ENCODE measurements at places on chromosomes 12 and 14. TPM values are rescaled to one million over a fixed set of nuclear protein-coding genes. Genes with fewer than 3 reads are reported as not detected.

WDR20 gene
- 61.0 TPM for total RNA-seq

SIX1 gene
- total RNA-seq: not detected

PSME2 gene
- total RNA-seq: 113 TPM

OVCH1 gene
- total RNA-seq: not detected

TAS2R50 gene
- total RNA-seq: 1.2 TPM

NINJ2 gene
- 2.3 TPM for total RNA-seq

GRCh38 chr12:111428728-111429175, 23.0 kb downstream of the SH2B3 start:
- H3K27me3 ChIP-seq: no peaks in the 10 kb centered on the region
- peaks cover 3% of the 10 kb centered on the region for H3K4me1 ChIP-seq
- H3K4me3 ChIP-seq: no peak overlapping the region

DNA sequence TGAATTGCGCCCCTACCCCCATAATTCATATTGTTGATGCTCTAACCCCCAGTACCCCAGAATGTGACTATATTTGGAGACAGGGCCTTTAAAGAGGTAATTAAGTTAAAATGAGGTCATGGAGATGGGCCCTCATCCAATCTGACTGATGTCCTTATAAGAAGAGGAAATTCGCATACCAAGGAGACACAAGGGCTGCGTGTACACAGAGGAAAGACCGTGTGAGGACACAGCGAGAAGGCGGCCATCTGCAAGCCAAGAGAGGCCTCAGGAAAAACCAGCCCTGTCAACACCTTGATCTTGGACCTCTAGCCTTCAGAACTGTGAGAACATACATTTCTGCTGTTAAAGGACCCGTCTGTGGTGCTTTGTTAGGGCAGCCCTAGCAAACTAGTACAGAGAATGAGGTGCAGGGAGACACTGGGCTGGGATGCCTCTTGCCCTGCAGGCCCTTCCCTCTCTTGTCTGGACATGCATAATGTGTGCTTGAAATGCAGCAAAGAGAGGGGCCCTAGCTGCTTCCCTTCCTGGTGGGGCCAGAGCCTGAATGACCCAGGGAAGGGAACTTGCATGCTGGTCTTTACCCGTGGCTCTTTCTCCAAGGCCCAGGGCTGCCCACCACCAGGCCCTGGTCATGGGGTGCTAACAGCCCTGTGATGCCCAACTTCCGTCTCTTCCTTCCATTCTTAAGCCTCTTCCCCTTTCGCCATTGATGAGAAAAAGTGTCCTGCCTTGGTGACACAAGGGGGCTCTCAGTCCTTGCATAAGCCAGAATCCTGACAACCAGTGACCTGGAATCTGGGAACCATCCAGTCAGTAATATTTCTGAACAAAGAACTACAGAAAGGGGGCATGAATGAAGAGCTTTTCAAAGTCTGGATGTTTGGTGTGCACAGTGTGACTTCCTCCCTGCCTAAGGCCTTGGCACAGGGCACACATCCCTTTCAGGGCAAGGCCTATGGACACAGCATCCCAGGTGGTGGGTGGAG, 50.0 kb upstream of the GPATCH2L start:
- H3K27me3 ChIP-seq: no peaks in the 10 kb centered on the region
- no peaks in the 10 kb centered on the region for H3K36me3 ChIP-seq
- H3K27ac ChIP-seq: no peak overlapping the region
- no peak for DNase-seq

GRCh38 chr14:89750281-89750755, 204.2 kb downstream of the EFCAB11 start:
- no peaks in the 10 kb centered on the region for H3K36me3 ChIP-seq
- H3K4me3 ChIP-seq: no peak overlapping the region
- no peaks in the 10 kb centered on the region for H3K4me1 ChIP-seq
- H3K27ac ChIP-seq: no peak overlapping the region

DNA sequence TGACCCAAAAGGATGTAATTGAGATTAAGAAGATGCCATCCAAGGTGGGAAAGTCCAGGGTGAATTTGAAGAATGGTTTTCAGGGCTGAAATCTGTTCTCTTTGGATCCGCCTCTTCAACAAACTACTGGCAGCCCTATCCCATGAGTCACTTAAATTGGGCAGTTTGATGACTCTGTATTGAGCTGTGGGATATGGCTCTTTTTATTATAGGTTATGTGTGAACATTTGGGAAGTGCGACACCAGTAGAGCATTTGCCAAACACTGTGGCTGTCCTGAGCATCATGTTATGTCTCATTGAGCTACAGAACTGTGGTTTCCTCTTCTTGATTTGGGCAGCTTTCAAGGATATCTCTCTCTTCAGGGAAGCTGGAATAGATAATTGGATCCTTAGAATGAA, 22.3 kb downstream of the IFT43 start:
- peaks cover 6% of the 10 kb centered on the region for H3K4me1 ChIP-seq
- H3K27ac ChIP-seq: no peak overlapping the region
- H3K36me3 ChIP-seq: no peaks in the 10 kb centered on the region

DNA sequence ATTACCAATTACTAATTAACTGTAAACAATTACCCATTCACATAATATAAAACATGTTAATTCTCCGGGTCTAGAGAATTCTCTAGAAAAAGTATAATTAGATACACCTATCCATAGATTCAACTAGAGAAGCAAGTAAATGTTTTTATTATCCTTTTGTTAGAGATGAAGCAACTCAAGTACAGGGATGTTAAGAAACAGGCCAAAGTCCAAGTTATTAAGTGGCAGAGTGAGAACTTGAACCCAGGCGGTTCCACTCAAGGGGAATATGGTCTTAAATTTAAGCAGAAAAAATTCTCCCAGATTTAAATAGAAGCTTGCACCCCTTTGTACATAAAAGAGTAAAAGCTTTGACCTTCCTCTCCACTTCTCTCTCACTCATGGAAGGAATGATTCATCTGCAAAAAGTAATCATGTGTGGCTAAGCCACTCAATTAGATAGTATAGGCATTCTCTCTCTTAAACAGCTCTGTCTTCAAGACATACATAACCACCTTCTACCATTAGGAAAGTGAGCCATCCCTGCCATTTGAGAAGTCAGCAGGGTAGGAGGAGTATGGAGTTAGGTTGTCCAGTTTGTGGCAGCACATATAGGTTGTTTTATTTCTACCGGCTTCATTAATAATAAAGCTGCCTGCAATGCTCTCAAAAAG, 34.1 kb downstream of the ERGIC2 start:
- DNase-seq: no peak
- no peaks in the 10 kb centered on the region for H3K36me3 ChIP-seq
- no peak overlapping the region for H3K4me3 ChIP-seq
- no peak overlapping the region for H3K27ac ChIP-seq
- no peaks in the 10 kb centered on the region for H3K4me1 ChIP-seq
- no peaks in the 10 kb centered on the region for H3K27me3 ChIP-seq

- no peaks in the 10 kb centered on the region for H3K27me3 ChIP-seq
- no peak overlapping the region for H3K4me3 ChIP-seq
- H3K27ac ChIP-seq: no peak overlapping the region
Measured at GRCh38 chr14:104956290-104956890, 21.8 kb downstream of the AHNAK2 start.

DNA sequence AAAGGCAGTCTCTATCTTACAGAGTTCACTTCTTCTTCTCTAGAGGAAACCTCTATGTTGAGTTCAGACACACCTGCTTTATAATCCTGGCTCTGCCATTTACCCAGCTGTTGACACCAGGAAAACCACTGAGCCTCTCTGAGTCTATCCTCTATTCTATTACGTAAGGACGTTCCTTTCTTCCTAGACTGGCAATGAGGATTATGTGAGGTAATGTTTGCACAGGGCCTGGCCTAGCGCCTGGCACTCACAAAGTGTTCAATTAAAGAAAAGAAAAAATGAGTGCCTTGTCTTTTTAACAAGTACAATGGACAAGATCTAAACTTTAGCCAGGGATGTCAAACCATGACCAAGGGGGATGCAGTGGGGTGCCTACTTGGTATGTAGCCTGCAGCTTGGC, 641.9 kb upstream of the TBX3 start:
- H3K4me3 ChIP-seq: no peak overlapping the region
- H3K4me1 ChIP-seq: no peaks in the 10 kb centered on the region
- no peaks in the 10 kb centered on the region for H3K36me3 ChIP-seq
- H3K27me3 ChIP-seq: no peaks in the 10 kb centered on the region
- DNase-seq: no peak

- DNase-seq: no peak
- no peaks in the 10 kb centered on the region for H3K27me3 ChIP-seq
- H3K36me3 ChIP-seq: no peaks in the 10 kb centered on the region
- H3K4me3 ChIP-seq: no peak overlapping the region
- H3K4me1 ChIP-seq: peaks cover 12% of the 10 kb centered on the region
Measured at GRCh38 chr12:130876758-130877157, 4.9 kb downstream of the RAN start.

DNA sequence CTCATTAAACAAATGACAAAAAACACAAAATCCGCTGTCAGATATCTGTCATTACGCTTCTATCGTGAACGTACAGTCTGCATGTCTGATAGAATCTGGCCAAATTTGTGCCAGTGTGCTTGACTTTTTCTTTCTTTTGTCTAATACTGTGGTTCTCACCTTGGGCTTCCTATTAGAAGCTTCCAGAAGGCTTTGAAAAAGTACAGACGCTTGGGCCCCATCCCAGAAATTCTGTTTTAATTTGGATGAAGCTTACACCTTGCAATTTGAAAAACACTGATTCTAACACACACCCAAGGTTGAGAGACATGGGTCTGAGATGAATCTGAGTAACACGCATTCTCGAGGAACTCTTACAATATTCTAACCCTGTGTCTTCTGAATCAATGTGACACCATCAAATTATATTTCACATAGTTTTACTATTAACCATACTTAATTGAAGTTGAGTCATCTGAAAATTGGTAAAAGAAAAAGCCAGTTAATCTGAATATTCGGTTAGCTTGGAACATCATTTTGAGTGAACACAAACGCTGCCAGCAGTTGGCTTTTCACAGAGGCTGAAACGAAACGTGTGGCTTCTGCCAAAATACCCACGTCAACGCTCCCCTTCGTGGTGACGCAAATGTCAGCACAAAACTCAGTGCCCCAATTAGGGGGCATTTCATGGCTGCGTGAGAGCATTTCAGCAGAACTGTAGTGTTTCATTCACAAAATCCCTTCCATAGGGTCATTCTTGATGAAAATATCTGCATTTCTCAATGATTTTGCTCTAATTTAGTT, 420.5 kb downstream of the TMEM132D start:
- H3K27ac ChIP-seq: no peak overlapping the region
- no peak for DNase-seq
- no peaks in the 10 kb centered on the region for H3K36me3 ChIP-seq

GRCh38 chr12:123063535-123063934, 83.1 kb downstream of the ARL6IP4 start:
- peak overlapping the region; percentile 62 for H3K27ac ChIP-seq
- no peak overlapping the region for H3K4me3 ChIP-seq
- DNase-seq: no peak

DNA sequence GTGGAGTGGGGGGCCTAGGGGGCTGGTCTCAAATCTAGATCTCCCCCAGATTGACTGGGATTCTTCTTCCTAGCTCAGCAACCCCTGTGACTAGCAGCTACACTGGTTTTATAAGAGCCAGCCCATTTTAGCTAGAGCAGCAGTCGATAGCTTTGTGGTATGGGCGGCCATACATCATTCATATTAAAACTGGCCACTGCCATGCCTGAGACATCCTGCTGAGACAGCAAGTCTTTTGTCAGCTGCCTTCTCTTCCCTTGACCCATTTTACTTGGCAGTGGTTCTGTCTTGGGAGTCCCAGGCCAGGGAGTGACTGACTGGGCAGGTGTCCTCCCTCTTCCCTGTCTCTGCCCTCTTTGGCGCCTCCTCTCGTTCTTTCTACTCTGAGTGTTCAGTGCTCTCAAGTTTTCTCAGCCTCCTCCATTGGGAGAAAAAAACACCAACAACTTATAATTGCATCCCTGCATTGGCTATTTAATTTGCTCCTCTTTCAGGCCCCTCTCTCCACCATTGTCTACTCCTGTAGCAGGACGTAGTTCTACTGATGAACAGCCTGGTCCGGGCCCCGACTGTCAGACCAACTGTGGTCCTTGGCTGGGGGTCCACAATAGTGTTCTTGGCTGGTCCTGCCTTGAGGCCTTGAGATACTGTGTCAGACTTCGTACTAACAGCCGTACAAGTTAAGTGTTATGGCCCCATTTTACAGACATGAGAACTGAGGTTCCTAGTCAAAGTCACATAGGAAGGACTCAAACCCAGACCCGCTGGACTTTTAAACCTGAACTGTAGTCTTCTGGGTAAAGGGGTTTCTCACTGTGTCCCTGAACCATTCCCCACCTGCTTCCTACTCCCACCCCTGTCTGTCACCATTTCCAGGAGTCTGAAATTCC, 18.3 kb upstream of the JDP2 start:
- H3K27ac ChIP-seq: no peak overlapping the region
- H3K4me1 ChIP-seq: no peaks in the 10 kb centered on the region
- no peaks in the 10 kb centered on the region for H3K36me3 ChIP-seq
- DNase-seq: no peak

DNA sequence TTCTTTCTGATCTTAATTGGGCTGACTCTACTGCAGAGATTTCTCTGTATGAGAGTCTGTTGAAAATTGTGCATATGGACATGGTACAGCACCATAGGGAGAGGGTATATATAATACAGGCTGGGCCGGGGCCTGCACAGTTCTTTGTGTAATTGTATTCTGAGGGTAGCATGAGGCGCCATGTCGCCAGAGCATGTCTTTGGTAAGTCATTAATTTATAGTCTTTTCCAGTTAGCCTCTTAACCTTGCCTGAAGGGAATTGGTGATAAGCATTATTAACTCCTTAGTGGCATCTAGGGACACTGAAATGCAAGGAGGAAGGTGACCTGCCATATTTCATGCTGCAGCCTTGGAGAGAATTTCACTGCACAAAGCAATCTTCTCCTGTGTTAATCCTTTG, 569.9 kb downstream of the TMTC2 start:
- H3K36me3 ChIP-seq: no peaks in the 10 kb centered on the region
- no peaks in the 10 kb centered on the region for H3K27me3 ChIP-seq
- no peak overlapping the region for H3K27ac ChIP-seq
- H3K4me1 ChIP-seq: no peaks in the 10 kb centered on the region
- no peak for DNase-seq
- no peak overlapping the region for H3K4me3 ChIP-seq

Data from uterus (tissue), 4 donors.